Activated CD4-positive, alpha-beta T cell treated with anti-CD3 and anti-CD28 coated beads, Interleukin-2, amount 10 ng/mL, durations not matched to agents 7 days and 5 days (primary cell): ENCODE measurements at places on chromosomes 12 and 14. TPM values are rescaled to one million over a fixed set of nuclear protein-coding genes. Genes with fewer than 3 reads are reported as not detected.
A peak's percentile ranks its signal among the peaks of the same experiment; 100 is the strongest.

Gene KCNJ8
- total RNA-seq = not detected

Gene CALCOCO1
- total RNA-seq = 54.6 TPM

Gene CREBL2
- total RNA-seq = 21.2 TPM

Gene DIO3
- not detected for total RNA-seq

Gene VDR
- total RNA-seq = 16.4 TPM

Gene SLC25A21
- not detected for total RNA-seq

Gene STK38L
- 18.2 TPM for total RNA-seq

Gene XRCC3
- 37.4 TPM for total RNA-seq

Gene IL22
- total RNA-seq = 0.69 TPM

Gene EFS
- not detected for total RNA-seq

DNA sequence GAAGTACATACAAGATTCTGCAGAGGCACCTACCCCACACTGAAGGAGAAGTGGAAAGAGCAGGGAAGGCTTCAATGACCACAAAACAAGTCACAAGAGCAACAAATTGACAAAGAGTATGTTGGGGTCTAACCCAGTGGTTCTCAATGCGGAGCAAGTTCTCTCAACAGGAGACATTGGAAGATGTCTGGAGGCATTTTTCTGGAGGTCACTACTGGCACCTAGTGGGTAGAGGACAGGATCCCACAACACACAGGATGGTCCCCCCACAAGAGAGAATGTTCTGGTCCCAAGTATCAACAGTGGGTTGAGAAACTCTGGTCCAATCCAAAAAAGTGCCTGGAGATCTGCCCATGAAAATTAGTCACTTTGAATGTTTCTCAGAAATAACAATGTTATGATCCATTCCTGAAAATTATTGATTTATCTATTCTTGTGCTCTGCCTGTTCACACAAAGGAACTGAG is 3.4 kb downstream of the SSH1 start:
- no peak for DNase-seq

DNA sequence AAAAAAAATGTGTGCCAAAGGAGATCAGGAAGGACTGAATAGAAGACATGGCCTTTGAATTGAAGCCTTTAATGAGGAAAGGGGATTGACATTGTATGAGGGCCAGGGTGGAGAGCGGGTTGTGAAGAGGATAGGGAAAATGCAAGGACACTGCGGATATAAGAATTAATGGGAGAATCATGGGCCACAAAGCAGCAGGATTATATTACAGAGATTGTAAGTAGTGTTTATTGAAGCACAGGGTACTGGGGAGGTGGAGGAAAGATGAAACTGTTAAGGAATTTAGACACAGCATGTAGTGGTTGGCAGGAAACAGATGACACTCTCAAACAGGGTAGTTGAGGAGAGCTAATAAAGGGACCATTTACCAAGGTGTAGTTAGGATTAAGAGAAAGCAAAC is 16.4 kb upstream of the POC1B start:
- no peak for DNase-seq

- DNase-seq = no peak
Observed at GRCh38 chr14:87894920-87895319, 98.1 kb downstream of the GALC start.

DNA sequence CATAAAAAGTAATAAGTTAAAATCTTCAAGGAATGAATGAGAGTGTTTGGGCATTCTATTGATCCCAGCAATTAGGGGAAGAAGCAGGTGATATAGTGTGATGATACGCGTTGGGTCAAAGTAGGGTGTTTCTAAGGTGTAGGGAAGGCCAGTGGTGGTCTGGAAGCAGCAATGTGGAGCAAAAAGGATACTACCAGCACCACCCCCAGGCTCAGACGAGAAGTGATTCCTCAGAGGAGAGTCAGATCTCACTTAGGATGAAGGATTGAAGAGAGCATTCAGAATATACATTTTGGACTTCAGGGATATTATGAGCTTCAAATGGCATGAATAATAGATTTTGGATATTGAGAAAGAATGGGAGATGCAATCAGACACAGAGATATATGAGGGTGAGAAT is 497.6 kb downstream of the RMST start:
- no peak for DNase-seq

DNA sequence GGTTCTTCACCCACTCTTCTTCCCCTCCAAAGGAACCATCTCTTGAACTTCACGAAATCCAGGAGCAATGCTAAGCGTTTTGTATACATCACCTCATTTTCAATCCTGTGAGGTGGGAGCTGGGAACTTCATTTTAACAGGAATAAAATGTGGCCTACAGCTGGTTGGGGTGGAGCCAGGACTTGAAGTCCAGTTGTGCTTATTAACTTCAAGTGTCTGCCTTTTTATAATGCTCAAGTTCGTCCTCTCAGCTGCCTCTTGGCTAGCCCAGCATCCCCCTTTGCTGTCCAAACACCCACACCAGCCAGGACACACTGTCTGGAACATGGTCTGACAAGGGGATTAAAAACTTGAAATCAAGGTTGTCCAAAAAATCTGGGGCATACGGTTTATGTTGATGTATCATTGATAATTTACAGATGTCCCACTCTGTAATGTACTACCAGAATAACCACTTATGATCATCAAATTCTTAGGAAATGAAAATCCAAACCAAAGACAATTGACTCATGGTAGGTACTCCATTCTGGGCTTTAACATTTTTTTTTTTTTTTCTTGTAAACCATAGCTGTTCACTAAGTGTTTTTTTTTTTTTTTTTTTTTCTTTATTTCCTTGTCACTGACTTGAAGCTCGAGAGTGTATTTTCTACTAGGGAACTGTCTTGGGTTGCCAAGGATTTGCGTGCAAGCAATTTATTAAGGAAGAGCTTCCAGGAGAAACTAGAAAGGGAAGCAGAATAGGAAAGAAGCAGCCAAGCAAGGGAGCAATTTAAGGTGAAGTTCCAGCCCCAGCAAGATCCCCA is 252.3 kb downstream of the EFCAB11 start:
- DNase-seq = no peak

DNA sequence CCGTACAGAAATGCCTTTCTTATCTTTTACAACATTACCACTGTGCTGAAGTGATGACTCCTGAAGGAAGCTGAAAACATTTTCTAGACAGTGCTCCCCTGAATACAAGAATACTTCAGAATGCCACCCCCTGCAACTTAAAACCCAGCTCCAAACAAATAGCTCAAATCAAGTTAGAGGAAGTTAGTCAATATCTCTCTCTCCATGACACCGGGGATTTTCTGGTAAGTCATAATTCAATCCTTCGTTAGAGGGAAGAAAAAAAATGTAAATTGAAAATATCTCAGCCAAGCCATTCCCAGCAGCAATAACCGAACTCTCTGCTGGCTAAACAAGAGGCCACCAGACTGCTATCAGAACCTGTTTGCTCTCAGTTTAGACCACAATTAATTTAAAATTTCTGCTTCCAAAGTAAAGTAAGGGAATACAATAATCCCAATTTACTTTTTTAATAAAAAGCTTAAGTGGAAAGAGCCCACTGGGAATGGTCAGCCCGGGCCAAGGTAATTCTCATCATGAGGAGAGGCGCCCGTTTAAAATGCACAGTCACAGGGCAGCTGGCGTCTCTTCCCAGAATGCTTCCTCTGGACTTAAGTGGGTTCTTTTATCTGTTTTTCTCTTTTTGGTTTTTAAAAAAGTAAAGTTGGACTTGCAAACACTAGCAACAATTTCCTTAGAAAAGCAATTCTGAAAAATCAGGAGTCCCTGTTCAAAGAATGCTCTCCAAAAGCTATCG is 710.1 kb upstream of the STXBP6 start:
- DNase-seq = no peak

GRCh38 chr12:7719946-7720730 is 8.9 kb downstream of the DPPA3 start:
- no peak for DNase-seq

GRCh38 chr12:108817909-108818308 is 39.5 kb downstream of the SSH1 start:
- DNase-seq = no peak

GRCh38 chr12:83515306-83516026 is 828.8 kb downstream of the TMTC2 start:
- DNase-seq = no peak

GRCh38 chr14:106269029-106269428 is 742.6 kb downstream of the TMEM121 start:
- no peak for DNase-seq

GRCh38 chr14:104364830-104365229 is 214.7 kb upstream of the C14orf180 start:
- DNase-seq = no peak

DNA sequence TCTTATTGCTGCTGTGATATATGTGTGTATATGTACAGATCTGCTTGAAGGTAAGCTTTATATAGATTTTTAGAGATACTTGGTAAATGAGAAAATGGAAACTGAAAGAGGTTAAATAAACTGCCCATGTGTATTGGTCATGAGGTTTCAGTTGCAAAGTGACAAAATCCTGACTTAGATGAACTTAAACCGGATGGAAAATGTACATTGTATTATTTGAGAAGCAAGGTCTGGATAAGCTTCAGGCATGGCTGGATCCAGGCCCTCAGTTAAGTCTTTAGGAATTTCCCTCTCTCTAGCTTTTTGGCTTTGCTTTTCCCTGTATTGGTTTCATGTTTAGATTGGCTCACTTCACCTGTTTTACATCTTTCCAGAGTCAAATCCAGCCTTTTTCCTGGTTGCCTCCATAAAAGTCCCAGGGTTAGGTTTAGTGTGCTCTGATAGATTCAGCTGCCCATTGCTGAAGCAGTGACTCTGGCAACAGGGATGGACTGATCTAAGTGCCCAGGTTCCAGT is 21.0 kb upstream of the MAP1LC3B2 start:
- DNase-seq = no peak

- DNase-seq = no peak
Observed at GRCh38 chr14:94322648-94323570, at the start of gene SERPINA6. Gene SERPINA6, minus strand, starts transcription at chr14:94323336. Its CDS starts 8,688 bp downstream, at chr14:94314648.

- no peak for DNase-seq
Observed at GRCh38 chr12:4086481-4086880, 187.1 kb upstream of the CCND2 start.

DNA sequence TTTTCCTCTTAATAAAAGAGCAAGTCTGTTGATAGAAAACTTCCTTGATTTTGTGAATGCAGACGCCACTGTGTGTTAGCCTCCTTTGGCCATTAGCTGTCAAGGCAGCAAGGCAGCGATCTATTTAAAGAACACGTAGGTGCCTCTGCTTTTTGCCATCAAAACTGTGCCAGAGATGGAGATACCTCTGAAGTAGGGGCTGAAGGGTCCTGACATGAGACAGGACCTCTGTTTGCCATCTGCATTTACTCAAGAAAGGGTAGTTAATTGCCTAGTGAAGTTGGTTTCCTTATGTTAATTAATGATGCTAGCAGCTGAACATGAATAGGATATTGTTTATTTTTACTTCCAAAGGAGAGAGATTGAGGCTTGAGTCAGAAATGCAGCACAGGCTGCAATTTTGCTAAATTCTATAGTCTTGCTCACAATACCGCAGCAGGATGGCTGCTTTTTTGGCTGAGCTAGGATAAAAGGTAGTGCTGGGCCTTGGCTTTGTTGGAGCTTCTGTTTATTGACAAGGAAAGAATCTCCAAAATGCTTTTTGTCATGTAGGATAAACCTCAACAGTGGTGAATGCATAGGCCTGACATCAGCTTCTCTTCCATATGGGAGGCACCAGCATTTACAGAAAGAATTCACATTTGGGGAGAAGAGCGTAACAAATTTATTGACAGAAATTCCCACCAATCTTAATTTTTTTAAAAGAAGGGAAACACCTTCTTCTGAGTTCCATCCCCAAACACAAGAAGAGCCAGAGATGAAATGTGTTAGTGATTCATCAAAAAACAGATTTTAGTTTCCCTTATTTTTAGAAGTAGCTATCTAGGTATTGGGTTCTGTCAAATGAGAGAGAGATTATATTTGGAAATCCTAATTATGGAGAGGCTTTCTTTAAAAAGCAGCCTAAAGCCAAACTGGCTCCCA is 13.9 kb upstream of the RPH3A start:
- DNase-seq = no peak

DNA sequence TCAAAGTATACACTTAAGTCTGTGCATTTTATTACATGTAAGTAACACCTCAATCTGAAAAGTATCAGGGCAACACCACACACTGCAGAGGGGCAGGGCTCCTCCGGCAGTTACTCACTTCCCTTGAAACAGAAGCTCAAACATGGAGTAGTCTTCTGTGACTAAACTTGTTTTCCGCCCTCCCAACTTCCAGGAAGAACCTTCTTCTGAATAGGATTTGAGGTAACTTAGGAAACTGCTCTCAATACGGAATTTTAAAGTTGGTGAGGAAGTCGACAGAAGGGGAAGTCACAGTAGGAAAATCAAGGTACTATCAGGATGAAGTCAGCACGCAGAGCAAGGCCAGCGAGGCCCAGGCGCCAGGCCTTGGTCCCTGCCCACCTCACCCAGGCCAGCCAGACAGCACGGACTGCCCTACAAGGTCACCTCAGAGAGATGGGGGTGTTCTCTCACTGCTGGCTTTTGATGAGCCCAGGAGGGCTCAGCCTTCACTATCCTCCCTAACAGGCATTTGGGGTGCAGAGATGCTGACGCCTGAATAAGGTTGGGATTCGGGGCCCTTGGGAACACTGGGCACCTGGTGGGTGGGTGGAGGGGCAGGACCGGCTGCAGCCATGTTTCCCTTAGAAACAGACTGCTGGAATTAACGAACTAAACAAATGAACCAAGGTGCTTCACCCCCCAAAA is 5.8 kb downstream of the ANKRD9 start:
- no peak for DNase-seq

GRCh38 chr12:108611884-108612415 is 14.1 kb upstream of the TMEM119 start:
- DNase-seq = peak; percentile 53

- DNase-seq = no peak
Observed at GRCh38 chr12:116099652-116100432, 177.7 kb downstream of the MED13L start.

- no peak for DNase-seq
Observed at GRCh38 chr12:53871367-53871766, 67.3 kb upstream of the HOXC13 start.

- DNase-seq = no peak
Observed at GRCh38 chr12:40104461-40105264, 1.2 kb downstream of the SLC2A13 start.

DNA sequence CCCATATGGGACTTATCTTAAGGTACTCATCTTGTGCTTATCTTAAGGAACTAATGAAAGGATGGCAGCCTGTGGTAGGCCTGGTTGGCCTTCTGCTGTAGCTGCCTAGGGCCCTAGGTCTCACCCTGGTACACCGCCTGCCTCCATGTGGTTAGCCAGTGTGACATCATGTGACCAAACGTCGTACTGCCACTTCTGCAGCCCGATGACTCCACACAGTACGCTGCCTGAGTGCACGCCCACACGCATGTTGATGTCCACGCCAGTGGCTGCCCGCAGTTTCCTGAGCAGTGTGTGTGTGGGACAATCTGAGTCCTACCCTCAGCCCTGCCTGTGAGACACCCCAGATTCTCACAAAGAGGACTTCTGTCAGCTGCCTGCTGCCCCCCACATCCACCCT is 5.1 kb downstream of the ADCY4 start:
- peak; percentile 52 for DNase-seq

DNA sequence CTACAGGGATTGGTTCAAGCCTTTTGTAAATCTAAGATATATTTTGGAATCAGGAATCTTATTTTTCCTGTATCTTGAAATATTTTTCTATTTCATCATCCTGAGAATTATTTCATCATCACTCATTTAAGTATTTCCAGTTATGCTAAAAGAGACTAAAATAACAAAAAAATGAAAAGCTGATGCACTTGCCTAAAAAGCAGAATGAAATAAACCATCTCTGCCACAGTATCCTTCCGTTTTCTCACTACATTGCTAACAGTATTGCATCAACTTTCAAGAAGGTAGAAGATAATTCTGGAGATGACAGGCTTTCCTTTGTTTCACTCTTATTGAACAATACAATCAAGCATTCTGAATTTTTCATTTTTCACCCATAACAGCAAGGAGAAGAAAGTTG is 31.1 kb upstream of the EIF5 start:
- no peak for DNase-seq

- DNase-seq = no peak
Observed at GRCh38 chr12:2286461-2287131, 233.8 kb downstream of the CACNA1C start.
